Activated CD8-positive, alpha-beta memory T cell treated with anti-CD3 and anti-CD28 coated beads for 48 hours (primary cell): ENCODE measurements at places on chromosomes 4 and X.

- no peak for DNase-seq
Observed at GRCh38 chr4:65968831-65969558, 298.7 kb upstream of the EPHA5 start.

DNA sequence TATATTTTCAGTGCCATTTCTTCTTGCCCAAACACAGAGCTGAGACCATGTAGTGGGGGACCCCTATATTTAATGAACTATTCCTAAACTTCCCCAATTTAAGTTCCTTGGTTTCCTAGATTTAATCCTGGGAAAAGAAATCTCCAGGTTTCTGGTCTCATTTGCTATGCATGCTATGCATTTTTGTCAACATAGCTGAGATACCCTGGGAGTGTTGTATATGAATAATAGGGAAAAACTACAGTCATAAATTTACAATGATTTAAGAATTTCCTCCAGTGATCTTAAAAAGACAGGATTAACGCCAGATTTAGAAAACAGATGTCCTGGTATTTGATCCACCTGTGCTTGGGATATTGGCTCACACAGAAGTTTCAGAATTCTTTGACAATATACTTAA lies 136.8 kb upstream of the RAPGEF2 start:
- DNase-seq = no peak

GRCh38 chrX:136268051-136269048 lies 17.1 kb upstream of the MAP7D3 start:
- DNase-seq = no peak

DNA sequence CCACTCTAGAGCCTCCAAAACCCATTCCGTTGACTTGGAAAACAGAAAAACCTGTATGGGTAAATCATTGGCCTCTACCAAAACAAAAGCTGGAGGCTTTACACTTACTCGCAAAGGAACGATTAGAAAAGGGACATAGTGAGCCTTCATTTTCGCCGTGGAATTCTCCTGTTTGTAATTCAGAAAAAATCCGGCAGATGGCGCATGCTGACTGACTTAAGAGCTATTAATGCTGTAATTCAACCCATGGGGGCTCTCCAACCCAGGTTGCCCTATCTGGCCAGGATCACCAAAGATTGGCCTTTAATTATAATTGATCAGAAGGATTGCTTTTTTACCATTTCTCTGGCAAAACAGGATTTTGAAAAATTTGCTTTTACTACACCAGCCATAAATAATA lies 60.8 kb downstream of the ZNF732 start:
- DNase-seq = no peak

- DNase-seq = no peak
Observed at GRCh38 chrX:125151146-125151545, 168.5 kb upstream of the TEX13C start.

GRCh38 chr4:85644061-85644460 lies 169.1 kb downstream of the ARHGAP24 start:
- no peak for DNase-seq
